Glutamatergic neuron (in vitro differentiated cells): ENCODE measurements at places on chromosomes 2 and 18.

GRCh38 chr18:42228581-42228980, 273.5 kb downstream of the PIK3C3 start:
- DNase-seq, result no peak

GRCh38 chr2:104976603-104977120, 61.2 kb upstream of the MRPS9 start:
- DNase-seq, result no peak

GRCh38 chr2:164574931-164575330, 46.4 kb downstream of the GRB14 start:
- DNase-seq, result no peak

DNA sequence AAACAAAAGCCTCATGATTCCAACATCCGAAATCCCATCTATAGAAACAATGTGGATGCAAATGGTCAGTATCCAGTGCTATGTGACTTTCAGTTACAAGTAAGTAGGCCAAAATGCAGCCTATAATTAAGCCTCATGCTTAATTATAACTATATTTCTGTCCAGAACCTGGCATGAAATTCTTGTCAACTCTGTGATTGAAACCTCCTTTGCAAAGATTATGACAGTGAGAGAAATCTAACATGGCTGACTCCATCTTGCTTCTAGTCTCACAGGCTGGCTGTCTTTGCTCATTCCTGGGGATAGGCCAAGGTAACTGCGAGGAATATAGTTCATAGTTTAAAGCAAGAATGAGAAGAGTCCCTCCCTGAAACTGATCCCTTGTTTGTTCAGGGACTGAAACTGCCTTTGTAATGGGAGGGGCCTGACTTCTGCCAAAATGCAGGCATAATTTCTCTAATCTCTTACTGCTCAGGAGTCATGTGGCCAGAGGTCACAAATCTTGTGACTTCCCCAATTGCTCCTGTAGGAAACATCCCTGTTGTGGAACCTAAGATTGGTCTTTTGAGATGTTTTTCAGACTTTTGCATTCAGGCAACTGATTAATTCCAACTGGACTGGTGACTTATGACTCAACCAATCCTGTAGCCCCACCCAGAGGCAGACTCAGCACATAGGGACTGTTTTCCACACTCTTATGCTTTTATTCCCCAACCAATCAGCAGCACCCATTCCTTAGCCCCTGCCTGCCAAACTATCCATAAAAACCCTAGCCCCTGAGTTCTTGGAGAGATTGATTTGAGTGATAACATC, 84.5 kb upstream of the TLK1 start:
- no peak for DNase-seq
